ENCODE measurements at places on chromosomes 3 and 15. TPM values are rescaled to one million over a fixed set of nuclear protein-coding genes. Genes with fewer than 3 reads are reported as not detected.

The OR5K2 gene
- not detected for total RNA-seq

The TIGIT gene
- 16.4 TPM for total RNA-seq

The CCNL1 gene
- total RNA-seq = 139 TPM

The ATP13A5 gene
- not detected for total RNA-seq

The OXTR gene
- total RNA-seq = 0.60 TPM

The NANOGP8 gene
- total RNA-seq = not detected

The MUC20 gene
- total RNA-seq = 0.26 TPM

The CPOX gene
- 54.7 TPM for total RNA-seq

The LIPH gene
- total RNA-seq = not detected

The C2CD4A gene
- total RNA-seq = 0.12 TPM

- H3K4me3 ChIP-seq = no peak overlapping the region
- no peaks in the 10 kb centered on the region for H3K4me1 ChIP-seq
- H3K27ac ChIP-seq = no peak overlapping the region
- no peak for DNase-seq
- H3K27me3 ChIP-seq = no peaks in the 10 kb centered on the region
Measured at GRCh38 chr3:159645874-159646273, 342.8 kb upstream of the IL12A start.

- H3K4me3 ChIP-seq = no peak overlapping the region
- DNase-seq = no peak
- H3K4me1 ChIP-seq = peaks cover 9% of the 10 kb centered on the region
Measured at GRCh38 chr3:124837730-124838186, 49.4 kb downstream of the ITGB5 start.

- DNase-seq = peak; percentile 67
- peak overlapping the region; percentile 90 for H3K27ac ChIP-seq
- no peaks in the 10 kb centered on the region for H3K36me3 ChIP-seq
- H3K27me3 ChIP-seq = no peaks in the 10 kb centered on the region
Measured at GRCh38 chr15:44788748-44789147, 52.4 kb downstream of the TRIM69 start.

- no peak for DNase-seq
- no peak overlapping the region for H3K27ac ChIP-seq
- no peaks in the 10 kb centered on the region for H3K4me1 ChIP-seq
- no peaks in the 10 kb centered on the region for H3K27me3 ChIP-seq
- no peaks in the 10 kb centered on the region for H3K36me3 ChIP-seq
Measured at GRCh38 chr3:82824491-82824890, 1063.0 kb upstream of the GBE1 start.

DNA sequence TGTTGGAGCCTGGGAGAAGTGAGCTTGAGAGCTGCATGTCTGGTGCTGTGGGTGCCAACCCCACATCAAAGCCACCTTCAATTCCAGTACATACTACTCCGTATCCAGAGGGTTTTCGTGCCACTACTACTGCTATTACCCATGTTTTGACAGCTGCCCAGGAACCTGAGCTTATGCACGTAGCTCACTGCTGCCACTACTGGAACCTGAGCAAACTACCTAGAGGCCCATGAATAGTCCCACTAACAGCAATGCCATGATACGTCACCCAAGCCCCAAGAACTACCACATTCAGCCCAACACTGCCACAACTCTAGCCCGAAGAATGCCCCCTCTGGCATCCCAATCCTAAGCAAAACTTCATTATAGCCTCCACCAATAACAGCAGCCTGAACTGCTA, 215.2 kb upstream of the BCHE start:
- H3K4me1 ChIP-seq = no peaks in the 10 kb centered on the region
- H3K36me3 ChIP-seq = no peaks in the 10 kb centered on the region
- no peak overlapping the region for H3K27ac ChIP-seq
- H3K27me3 ChIP-seq = no peaks in the 10 kb centered on the region

GRCh38 chr3:185340751-185341150, 22.2 kb upstream of the MAP3K13 start:
- H3K27me3 ChIP-seq = no peaks in the 10 kb centered on the region
- DNase-seq = no peak
- no peaks in the 10 kb centered on the region for H3K36me3 ChIP-seq

GRCh38 chr15:98927996-98928395, 79.6 kb downstream of the PGPEP1L start:
- no peak overlapping the region for H3K4me3 ChIP-seq
- H3K4me1 ChIP-seq = no peaks in the 10 kb centered on the region
- H3K27ac ChIP-seq = no peak overlapping the region

DNA sequence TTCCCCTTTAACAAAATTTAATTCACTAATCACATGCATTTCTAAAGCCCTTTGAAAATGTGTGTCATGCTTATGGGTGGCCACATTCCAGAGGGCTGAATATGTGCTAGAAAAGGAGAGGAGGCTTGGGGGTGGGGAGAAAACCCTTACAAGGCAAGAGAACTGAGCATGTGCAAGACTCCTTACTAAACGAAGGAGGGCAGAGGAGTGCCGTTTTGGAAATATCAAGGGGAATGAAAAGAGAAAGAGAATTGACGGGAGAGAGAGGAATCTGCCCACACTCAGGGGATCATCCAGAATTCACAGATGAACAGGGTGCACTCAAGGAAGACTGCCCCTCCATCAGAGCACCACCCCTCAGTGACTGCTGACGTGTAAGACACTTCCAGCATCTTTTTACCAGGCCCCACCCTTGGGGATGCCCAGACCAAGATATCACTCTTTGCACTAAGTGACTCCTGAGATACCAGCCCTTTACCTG, 37.9 kb upstream of the TSC22D2 start:
- no peak overlapping the region for H3K4me3 ChIP-seq
- no peaks in the 10 kb centered on the region for H3K27me3 ChIP-seq
- peaks cover 1% of the 10 kb centered on the region for H3K36me3 ChIP-seq
- DNase-seq = no peak
- no peaks in the 10 kb centered on the region for H3K4me1 ChIP-seq

GRCh38 chr3:71305231-71306206, 278.0 kb downstream of the FOXP1 start:
- H3K27ac ChIP-seq = peak overlapping the region; percentile 100
- peak overlapping the region; percentile 97 for H3K4me3 ChIP-seq
- H3K36me3 ChIP-seq = peaks cover 45% of the 10 kb centered on the region
- peaks cover 4% of the 10 kb centered on the region for H3K27me3 ChIP-seq
- peaks cover 65% of the 10 kb centered on the region for H3K4me1 ChIP-seq

DNA sequence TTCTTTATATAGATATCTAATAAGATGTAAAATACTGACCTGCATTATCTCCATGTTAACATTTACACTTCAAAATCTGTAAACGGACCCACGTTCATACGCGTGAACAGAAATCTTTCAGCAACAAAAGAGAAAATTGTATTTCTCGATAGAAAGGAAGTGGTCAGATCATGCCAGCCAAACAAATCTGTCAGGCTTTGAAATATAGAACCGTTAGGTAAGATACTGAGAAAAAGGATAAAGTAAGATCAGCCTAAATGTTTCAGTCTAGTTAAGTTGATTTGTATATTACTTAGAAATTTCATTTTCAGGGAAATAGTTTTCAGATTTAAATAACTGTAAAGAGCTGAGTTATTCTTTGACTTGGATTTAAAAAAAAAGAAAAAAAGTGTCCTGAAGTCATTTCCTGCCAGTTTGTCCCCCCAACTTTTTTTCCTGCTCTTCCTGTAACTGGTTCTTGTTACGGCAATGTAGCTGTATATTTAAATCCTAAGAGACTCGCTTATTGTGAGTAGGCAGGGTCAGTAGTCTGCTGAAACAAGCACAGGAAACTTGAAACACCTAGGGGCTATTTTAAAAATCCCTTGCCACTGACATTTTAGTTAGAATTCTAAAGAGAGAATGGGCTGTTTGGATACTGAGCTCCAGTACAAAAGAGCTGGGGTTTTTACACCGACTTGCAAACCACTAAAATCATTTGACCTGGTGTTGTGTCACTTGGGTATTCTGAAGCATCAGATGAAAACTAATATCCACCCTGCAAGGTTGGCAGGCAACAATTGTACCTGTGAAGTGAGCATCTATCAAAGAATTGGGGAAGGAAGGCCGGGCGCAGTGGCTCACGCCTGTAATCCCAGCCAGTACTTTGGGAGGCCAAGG, 237.5 kb downstream of the UBE2E2 start:
- peaks cover 49% of the 10 kb centered on the region for H3K4me1 ChIP-seq
- peak overlapping the region; percentile 69 for H3K27ac ChIP-seq
- no peaks in the 10 kb centered on the region for H3K27me3 ChIP-seq
- peak overlapping the region; percentile 58 for H3K4me3 ChIP-seq
- no peak for DNase-seq
- H3K36me3 ChIP-seq = peaks cover 2% of the 10 kb centered on the region

GRCh38 chr3:31105438-31106077, 211.1 kb upstream of the GADL1 start:
- no peak overlapping the region for H3K4me3 ChIP-seq
- H3K27ac ChIP-seq = no peak overlapping the region
- peaks cover 4% of the 10 kb centered on the region for H3K36me3 ChIP-seq
- no peak for DNase-seq
- peaks cover 13% of the 10 kb centered on the region for H3K4me1 ChIP-seq

GRCh38 chr3:30357897-30358296, 248.5 kb upstream of the TGFBR2 start:
- H3K36me3 ChIP-seq = no peaks in the 10 kb centered on the region
- H3K4me3 ChIP-seq = no peak overlapping the region
- H3K27me3 ChIP-seq = no peaks in the 10 kb centered on the region
- no peak overlapping the region for H3K27ac ChIP-seq

DNA sequence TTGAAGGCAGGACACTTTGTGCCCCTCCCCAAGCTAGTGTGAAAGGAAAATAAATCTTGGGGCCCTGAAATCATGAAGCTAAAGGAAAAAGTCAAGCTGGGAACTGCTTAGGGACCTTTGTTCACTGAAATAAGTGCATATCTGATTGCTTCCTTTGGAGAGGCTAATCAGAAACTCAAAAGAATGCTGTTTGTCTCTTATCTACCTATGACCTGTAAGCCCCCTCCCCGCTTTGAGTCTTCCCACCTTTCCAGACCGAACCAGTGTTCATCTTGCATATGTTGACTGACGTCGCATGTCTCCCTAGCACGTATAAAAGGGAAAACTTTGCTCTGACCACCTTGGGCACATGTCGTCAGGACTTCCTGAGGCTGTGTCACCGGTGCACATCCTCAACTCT, 53.1 kb downstream of the SLC30A4 start:
- no peaks in the 10 kb centered on the region for H3K4me1 ChIP-seq
- no peaks in the 10 kb centered on the region for H3K36me3 ChIP-seq
- no peak for DNase-seq
- H3K4me3 ChIP-seq = no peak overlapping the region
- peaks cover 34% of the 10 kb centered on the region for H3K27me3 ChIP-seq

GRCh38 chr3:99118381-99118780, 216.9 kb upstream of the DCBLD2 start:
- DNase-seq = no peak
- H3K27ac ChIP-seq = no peak overlapping the region
- no peaks in the 10 kb centered on the region for H3K4me1 ChIP-seq
- H3K27me3 ChIP-seq = no peaks in the 10 kb centered on the region

DNA sequence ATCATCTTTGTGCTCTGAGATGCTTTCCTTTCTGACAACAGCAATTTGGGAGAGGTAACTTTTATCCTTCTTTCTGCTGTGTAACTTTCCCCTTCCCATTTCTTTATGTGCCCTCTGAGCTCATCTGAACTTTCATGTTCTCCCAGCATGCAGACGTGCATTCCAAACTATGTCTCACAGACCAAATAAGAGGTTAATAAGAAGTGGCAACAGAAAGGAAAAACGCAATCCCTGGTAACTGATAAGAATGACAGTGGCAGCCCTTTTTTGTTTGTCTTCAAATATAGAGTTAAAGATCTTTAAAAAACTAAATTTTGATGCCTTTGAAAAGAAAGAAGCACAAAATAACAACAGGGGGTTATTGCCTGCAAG, 533.4 kb downstream of the FOXP1 start:
- peaks cover 99% of the 10 kb centered on the region for H3K4me1 ChIP-seq
- H3K36me3 ChIP-seq = peaks cover 94% of the 10 kb centered on the region
- DNase-seq = no peak
- H3K4me3 ChIP-seq = peak overlapping the region; percentile 15
- no peaks in the 10 kb centered on the region for H3K27me3 ChIP-seq
